ENCODE measurements at places on chromosomes 7 and 10. TPM values are rescaled to one million over a fixed set of nuclear protein-coding genes. Genes with fewer than 3 reads are reported as not detected.
A peak's percentile ranks its signal among the peaks of the same experiment; 100 is the strongest.

DNA sequence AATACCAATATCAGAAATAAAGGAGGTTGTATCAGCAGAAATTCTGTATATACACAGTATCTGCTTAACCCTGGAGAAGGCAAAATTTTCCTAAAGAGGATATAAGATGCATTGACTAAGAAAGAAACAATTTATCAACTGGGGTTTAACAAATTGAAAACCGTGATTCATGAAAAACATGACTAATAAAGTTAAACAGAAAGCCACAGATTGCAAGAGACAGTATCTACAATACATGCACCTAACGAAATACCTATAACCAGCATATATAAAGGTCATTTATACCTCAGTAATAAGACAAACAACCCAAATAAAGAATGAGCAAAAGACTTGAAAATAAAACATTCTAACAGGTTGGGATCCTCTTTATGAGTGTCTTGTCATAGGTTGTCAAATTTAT, 101.8 kb downstream of the IQUB start:
- DNase-seq: no peak

Gene PAPOLB
- total RNA-seq: 0.07 TPM

DNA sequence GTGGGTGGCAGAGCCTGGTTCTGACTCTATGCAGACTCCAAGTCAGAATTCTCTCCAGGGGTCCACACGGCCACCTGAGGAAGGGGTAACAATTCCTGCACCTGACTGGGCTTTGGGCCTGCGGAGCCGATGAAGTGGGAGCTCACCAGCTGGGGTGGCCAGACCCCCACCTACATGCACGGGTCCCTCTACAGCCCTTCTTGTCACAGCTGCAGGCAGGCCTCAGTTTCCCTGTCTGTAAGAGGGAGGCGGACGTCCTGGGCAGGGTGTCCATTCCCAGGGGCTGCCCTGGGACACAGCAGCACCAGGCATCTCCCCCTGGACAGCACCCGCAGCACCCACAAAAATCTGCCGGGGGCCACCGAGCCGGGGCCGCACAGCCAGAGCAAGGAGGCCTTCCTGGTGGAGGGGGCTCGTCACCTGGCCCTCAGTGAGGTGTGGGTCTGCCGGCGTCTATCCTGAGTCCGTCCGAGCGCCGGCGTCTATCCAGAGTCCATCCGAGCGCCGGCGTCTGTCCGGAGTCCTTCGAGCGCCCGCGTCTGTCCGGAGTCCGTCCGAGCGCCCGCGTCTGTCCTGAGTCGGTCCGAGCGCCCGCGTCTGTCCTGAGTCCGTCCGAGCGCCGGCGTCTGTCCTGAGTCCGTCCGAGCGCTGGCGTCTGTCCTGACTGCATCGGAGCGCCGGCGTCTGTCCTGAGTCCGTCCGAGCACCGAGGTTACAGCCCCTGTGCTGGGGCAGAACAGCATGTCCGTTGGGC, 65.1 kb downstream of the PDGFA start:
- DNase-seq: no peak

- DNase-seq: no peak
These were observed 37.5 kb downstream of the SMURF1 start for GRCh38 chr7:99106411-99106810.

DNA sequence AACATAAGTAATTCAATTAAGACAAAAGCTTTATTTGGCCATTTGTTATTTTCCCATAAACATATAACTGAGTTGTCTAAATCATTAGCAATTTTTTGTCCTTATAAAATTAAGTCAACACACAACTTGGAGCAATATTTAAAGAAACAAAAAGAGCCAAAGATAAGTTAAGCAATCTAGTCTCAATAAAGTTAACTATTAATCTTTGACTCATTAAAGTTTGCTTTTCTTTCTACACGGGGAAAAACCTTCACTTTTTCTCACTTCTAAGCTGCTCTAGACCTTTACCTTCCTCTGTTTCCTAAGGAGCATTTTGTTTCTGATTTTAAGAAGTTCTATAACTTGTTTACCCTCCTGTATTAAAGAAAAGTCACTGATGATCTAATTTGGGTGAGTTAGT, 867.1 kb upstream of the PHF14 start:
- no peak for DNase-seq

DNA sequence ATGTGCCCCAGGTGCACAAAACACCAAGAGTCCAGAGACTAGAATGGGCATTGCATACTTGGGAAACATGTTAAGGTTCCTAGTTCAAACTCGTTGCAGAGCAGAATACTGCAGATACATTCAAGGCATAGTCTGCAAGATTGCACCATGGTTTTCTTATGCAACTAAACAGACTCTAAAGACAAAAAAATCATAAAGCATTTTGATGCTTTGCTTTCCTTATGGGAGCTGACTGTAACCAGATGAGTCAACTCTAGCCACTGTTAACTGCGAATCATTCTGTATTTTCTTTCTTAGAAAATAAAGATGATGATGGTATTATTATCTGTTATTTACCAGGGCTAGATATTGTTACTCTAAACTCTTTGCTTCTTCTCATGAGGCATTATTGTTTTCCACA, 19.7 kb downstream of the TRUB1 start:
- DNase-seq: no peak

GRCh38 chr10:60363187-60363586, 26.5 kb downstream of the ANK3 start:
- no peak for DNase-seq

GRCh38 chr7:66697449-66698438, 42.8 kb upstream of the RABGEF1 start:
- no peak for DNase-seq

Gene RBP4
- total RNA-seq: not detected

- no peak for DNase-seq
These were observed 363.7 kb downstream of the ADRA2A start for GRCh38 chr10:111440501-111440900.

GRCh38 chr10:74947781-74948401, 121.5 kb downstream of the KAT6B start:
- no peak for DNase-seq

- DNase-seq: no peak
These were observed 95.7 kb upstream of the JAZF1 start for GRCh38 chr7:28276298-28276697.

GRCh38 chr7:3200504-3200903, 100.5 kb upstream of the SDK1 start:
- DNase-seq: peak; percentile 43

DNA sequence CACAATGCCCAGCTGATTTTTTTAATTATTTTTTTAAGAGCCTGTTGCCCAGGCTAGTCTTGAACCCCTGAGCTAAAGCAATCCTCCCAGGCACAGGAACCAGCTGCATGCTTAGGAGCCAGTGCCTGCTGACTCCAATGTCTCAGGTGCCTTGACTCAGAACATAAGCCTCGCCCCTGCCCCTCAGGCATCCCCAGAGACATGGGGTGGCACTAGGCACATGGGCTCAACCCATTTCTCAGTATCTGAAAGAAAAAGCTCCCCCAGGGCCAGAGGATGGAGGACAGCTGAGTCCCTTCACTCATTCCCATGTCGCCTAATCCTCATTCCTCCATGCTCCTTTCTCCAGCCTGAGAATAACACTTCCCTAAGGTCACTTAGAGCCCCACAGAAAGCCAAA, 39.1 kb downstream of the KCNH2 start:
- DNase-seq: no peak

DNA sequence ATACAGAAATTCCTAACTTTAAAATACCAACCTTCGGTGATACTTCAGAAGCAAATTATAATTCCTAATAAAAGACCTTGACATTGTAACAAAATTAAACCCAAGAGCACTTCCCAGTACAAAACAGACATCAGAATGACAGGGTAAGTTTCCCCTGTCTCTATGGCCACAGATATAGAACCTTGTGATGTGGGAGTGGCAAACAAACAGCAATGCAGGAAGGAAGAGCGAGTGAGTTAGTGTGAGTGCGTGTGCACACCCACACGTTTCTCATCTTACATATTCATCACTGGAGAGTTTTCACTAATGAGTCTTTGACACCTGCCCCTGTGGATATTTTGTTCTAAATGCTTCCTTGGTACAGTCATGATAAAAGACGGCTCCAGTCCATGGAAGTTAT, 72.2 kb downstream of the VWC2 start:
- no peak for DNase-seq

GRCh38 chr7:107939573-107940489, 48.8 kb downstream of the DLD start:
- no peak for DNase-seq

GRCh38 chr10:114953047-114953446, 15.1 kb downstream of the TRUB1 start:
- DNase-seq: no peak
